H4 (cell line): ENCODE measurements at places on chromosomes 12 and 14. TPM values are rescaled to one million over a fixed set of nuclear protein-coding genes. Genes with fewer than 3 reads are reported as not detected.

PZP gene
- not detected in 2 replicates for total RNA-seq

KRT85 gene
- not detected in 2 replicates for total RNA-seq

CD4 gene
- total RNA-seq: 0.12 TPM in 1 of 2 replicates, not detected in the other

TRMT5 gene
- 18.6 and 29.4 TPM in 2 replicates for total RNA-seq

C12orf56 gene
- total RNA-seq: not detected in 2 replicates

RFX4 gene
- total RNA-seq: not detected in 2 replicates

RNF212B gene
- not detected in 2 replicates for total RNA-seq

DCTN2 gene
- total RNA-seq: 76.6 and 109 TPM in 2 replicates

ATF1 gene
- 21.2 and 33.1 TPM in 2 replicates for total RNA-seq
